H7 (cell line): ENCODE measurements at places on chromosomes 7 and 10. TPM values are rescaled to one million over a fixed set of nuclear protein-coding genes. Genes with fewer than 3 reads are reported as not detected.

Gene PPIF
- 78.6 and 87.5 TPM in 2 replicates for total RNA-seq

Gene ZWINT
- total RNA-seq = 84.4 and 103 TPM in 2 replicates

Gene ZMIZ2
- 16.6 and 17.9 TPM in 2 replicates for total RNA-seq

DNA sequence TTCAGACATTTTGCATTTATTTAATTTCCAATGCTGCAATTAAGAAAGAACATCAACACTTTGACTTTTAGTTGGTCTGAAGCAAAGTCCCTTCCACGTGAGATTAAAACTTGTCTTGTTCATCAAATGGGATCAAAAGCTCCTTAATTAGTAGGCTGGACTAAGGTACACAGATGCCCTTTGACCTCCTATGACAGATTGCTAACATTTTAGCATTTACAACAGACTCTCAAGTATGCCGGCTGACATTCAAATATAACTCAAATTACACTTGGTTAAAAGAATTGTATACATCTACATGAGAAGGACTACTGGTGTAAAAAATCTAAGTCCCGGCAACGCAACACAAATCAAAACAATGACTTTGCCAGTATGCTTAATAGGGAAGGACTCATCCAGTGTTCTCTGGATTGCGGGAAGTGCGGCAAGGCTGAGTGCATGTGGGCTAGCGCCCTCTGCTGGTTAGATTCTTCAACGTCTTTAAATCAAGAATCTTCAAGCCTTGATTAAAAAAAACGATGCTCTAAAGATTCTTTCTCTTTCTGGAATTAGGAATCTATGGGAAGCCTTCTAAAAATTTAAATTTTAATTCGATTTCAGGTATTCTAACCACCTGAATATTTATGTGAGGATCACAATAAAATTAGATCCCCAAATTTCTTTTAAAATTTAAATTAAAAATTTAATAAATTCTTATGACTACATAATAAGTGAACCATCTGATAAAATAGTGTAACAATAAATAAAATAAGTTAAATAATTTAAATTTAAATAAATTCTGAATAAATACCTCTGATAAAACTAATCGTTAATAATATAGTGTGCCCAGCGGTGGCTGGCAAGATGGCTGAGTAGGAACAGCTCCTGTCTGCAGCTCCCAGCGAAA is 444.7 kb downstream of the DGKB start:
- DNase-seq = peak; percentile 2

GRCh38 chr7:2982831-2983230 is 60.8 kb downstream of the CARD11 start:
- no peak for DNase-seq

DNA sequence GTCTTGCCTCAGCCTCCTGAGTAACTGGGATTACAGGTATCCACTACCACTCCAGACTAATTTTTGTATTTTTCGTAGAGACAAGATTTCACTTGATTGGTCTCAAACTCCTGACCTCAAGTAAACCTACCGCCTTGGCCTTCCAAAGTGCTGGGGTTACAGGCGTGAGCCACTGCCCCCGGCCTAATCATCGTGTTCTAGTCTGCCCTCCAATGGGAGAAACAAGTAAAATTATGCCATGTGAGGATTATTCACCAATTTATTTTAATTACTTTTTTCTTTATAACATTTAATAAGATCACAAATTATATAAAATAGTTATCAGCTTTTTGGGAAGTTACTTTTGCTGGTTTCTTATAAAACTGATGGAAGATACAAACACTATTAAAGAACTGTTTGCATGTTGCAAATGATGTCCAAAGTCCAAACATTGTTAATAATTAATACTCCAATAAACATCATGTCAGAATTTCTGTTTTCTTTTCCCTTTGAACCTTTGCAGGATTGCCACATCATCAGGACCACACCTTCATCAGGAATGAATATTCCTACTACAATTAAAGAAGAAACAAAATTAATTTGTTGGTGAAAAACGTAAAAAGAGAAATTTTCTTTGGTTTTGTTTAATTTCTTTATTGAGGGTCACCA is 786 bp upstream of the AKR1C4 start:
- DNase-seq = no peak
